Memory B cell (primary cell): ENCODE measurements at places on chromosomes 6 and 20.

DNA sequence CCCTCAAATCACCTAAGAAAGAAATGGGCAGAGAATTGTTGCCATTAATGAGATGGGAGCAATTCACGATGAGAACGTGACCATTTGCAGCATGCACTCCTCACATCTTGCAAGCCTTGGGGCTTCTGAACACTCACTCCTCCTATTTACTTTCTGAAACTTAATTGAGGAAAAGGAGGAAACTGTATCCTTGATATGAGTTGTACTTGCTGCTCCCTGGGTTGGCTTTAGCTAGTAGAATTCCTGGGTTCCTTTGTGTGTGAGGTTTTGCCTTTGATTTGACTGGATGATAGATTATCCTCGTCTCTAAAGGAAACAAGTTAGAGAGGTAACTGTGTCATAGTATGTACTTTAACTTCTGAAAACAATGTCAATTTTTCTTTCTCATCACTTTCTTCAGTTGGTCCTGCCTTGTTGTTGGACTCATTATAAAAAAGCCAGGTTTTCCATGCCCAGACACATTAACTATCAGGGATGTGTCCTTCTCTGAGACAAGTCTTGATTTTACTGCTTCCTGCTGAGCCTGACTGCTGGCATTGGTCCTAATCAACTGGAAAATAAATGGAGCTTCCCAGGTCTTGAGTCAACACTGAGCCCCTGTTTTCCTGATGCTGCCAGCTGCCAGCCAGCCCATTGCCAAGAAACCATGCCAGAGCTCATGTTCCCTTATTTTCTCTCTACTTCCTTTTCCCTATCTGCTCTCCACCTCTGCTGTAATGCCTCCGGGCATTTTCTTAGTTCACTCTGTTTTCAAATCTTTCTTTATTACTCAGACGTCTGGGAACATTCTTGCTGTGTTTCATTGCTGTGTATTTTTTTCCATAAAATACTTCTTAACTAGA is 6.0 kb upstream of the MRAP2 start:
- H3K4me3 ChIP-seq = no peak overlapping the region
- no peak overlapping the region for H3K27ac ChIP-seq
- H3K4me1 ChIP-seq = no peaks in the 10 kb centered on the region
- no peak for DNase-seq
- H3K36me3 ChIP-seq = no peaks in the 10 kb centered on the region
- H3K27me3 ChIP-seq = peaks cover 5% of the 10 kb centered on the region

- H3K4me1 ChIP-seq = peaks cover 35% of the 10 kb centered on the region
- DNase-seq = no peak
- peaks cover 2% of the 10 kb centered on the region for H3K36me3 ChIP-seq
- no peaks in the 10 kb centered on the region for H3K27me3 ChIP-seq
These were observed 5.3 kb downstream of the TRPC4AP start for GRCh38 chr20:35087355-35087754.

GRCh38 chr6:126064257-126064747 is 78.0 kb downstream of the TRMT11 start:
- DNase-seq = no peak
- no peaks in the 10 kb centered on the region for H3K27me3 ChIP-seq
- no peaks in the 10 kb centered on the region for H3K4me1 ChIP-seq
- no peak overlapping the region for H3K4me3 ChIP-seq
- peaks cover 19% of the 10 kb centered on the region for H3K36me3 ChIP-seq
- no peak overlapping the region for H3K27ac ChIP-seq

- H3K36me3 ChIP-seq = no peaks in the 10 kb centered on the region
- H3K4me1 ChIP-seq = no peaks in the 10 kb centered on the region
- H3K27ac ChIP-seq = no peak overlapping the region
- H3K27me3 ChIP-seq = peaks cover 2% of the 10 kb centered on the region
These were observed 265.8 kb upstream of the TCF21 start for GRCh38 chr6:133623065-133623464.

DNA sequence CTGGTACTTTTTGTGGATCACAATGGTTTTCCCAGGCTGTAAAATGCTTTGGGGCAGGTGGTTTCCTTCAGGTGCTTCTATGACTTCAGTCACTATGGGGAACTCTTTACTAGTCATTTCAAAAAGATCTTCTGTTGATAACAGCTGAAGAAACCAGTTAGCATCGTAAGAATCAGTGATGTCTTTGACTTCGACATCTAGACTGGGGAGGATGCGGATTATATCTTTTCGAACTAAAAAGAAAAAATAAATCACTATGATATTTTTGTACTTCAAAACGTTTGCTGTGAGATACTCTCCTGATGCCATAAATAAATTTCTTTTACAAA is 87.2 kb downstream of the THEMIS start:
- H3K4me1 ChIP-seq = no peaks in the 10 kb centered on the region
- no peak overlapping the region for H3K4me3 ChIP-seq

DNA sequence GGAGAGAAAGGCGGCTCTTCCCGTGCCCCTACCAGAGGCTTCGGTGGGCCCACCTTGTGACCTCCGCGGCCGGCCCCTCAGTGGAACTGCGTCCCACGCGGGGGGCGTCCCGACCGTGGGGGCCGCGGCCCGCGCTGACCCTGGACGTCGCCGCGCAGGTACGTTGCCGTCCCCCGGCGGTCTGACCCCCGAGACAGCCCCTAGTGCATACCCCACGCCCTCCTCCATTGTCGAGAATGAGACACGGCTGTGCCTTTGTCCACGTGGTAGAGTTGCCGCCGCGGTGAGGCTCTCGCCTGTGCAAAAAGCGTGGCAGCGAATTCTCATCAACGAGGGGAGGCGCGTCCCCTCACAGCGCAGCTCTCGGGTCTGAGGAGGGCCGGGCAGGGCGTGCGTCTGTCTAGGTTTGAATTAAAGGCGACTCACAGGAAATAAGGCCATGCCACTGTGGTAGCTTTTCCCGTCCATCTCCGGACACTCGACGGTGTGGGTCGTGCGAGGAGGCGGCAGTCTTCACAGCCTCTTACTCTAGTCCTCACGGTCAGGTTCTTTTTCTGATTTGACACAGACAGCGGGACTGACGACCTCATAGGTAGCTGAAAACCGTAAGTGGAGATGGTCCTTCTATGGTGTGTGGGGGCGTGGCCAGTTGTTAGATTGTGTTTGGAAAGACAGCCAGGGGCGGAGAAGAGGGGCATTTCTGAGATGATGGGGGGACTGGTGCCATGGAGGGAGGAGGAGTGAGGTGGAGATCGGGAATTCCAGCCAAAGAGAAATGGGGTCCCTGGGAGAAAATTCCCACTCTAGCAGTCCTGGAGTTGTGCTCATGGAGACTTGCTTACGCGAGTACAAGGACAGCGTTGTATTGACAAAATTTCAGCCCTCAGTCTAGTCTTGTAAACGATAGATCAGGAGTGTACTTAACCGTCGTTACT is 580 bp downstream of the NXT1 start:
- no peaks in the 10 kb centered on the region for H3K36me3 ChIP-seq
- peaks cover 12% of the 10 kb centered on the region for H3K4me1 ChIP-seq
- peak overlapping the region; percentile 99 for H3K27ac ChIP-seq
- peak; percentile 52 for DNase-seq

- no peaks in the 10 kb centered on the region for H3K36me3 ChIP-seq
- H3K4me1 ChIP-seq = no peaks in the 10 kb centered on the region
- H3K27ac ChIP-seq = no peak overlapping the region
- DNase-seq = no peak
- H3K4me3 ChIP-seq = no peak overlapping the region
- H3K27me3 ChIP-seq = peaks cover 3% of the 10 kb centered on the region
These were observed 259.4 kb upstream of the ECI2 start for GRCh38 chr6:4394786-4395185.

DNA sequence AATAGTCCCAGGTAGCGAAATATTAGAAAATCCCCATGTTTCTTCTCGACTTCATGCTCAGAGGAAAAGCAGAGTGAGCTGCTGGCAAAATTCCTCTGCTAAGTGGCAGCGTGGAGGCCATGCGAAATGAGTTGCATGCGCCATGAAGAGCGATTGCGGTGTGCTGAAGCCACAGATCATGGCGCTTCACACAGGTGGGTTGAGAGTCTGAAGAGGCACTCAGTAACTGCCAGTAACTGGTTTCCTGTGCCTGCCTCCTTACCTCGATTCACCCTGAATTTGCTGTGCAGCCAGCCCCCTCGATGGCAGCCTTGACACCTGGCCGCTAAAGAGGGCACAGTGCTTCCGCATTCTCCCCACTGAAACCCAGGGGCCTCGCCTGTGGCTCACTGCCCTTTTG is 301.5 kb downstream of the NRN1 start:
- H3K36me3 ChIP-seq = peaks cover 11% of the 10 kb centered on the region
- H3K27me3 ChIP-seq = no peaks in the 10 kb centered on the region
- DNase-seq = no peak
- H3K27ac ChIP-seq = no peak overlapping the region
- peaks cover 7% of the 10 kb centered on the region for H3K4me1 ChIP-seq
